ENCODE measurements at places on chromosomes 13 and 19.
A peak's percentile ranks its signal among the peaks of the same experiment; 100 is the strongest.

DNA sequence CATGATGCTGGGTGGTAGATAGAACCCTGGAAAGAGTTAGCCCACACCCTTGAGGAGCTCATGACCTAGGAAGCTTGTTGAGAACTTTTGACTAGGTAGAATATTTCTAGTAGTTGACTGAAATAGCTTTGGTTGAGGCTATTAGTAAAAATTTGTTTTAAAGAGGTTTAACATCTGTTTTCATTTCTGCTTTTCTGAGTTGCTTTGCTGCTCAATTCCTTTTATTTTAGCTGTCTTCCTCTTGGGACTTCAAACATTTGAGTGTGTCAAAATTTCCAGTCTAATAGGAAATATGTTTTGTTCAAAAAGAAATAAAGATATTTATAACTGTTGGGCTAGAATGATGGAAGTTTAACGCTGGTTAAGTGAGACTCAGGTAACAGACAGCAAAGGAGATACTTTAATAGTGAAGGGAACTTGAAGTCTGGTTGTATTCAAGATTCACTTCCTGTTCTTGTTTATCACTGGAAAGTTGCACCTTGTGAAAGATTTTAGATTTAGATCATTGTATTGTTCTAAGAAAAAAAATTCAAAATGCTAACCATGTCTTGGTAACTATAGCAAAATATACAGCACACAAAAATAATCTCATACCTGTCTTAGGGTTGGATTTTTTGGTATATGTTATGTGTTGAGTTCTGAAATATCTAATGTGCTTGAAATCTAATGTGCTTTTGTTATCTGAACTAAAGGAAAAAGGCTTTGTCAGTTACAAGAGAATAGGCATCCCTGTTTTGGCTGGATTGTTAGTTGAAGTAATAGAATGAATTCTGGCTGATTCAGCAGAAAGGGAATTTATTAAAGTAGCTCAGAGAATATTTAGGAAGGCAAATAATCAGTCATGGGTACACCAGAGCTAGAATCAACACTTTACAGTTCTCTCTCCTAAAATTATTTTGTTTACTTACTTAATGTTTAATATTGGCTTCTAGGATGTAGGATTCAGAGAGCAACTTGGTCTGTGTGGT lies 24.4 kb upstream of the GPR18 start:
- DNase-seq: no peak

- no peak for DNase-seq
These were observed 17.6 kb downstream of the TJP3 start for GRCh38 chr19:3725640-3726310.

DNA sequence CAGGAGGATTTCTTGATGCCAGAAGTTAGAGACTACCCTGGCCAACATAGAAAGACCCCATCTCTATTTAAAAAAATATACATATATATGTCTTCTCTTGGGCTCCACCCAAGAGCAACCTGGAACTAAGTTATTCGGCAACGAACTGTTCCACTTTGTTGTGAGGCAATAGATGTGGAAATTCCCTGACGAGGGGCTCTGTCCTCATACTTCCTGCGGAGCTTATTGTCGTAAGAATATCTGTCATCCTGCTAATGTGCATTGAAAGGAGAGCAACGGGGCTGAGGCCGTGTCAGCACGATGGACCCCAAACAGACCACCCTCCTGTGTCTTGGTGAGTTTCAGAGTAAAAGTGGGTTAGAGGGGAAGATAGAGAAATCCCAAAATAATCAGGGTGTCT lies at the start of gene FCAR:
TSS of gene FCAR (plus strand) at position 246 of the 400 bp plus-strand sequence. CDS start at position 301, 55 bp downstream.
- peak; percentile 82 for DNase-seq

DNA sequence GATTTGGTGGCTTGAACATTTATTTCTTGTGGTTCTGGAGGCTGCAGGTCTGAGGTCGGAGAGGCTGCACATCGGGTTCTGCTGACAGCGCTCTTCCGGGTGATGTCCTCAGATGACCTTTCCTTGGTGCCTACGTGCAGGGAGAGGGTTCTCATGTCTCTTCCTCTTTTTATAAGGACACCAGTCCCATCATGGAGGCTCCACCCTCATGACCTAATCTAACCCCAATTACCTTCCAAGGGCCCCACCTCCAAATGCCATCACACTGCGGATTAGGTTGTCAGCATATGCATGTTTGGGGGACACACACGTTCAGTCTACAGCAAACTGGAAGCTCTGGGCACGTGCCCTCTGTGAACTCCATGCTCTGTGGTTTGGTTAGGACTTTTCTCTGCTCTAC lies 338.6 kb downstream of the FGF9 start:
- peak; percentile 82 for DNase-seq

Measured in GF-D8 (cell line).